MM.1S (cell line): ENCODE measurements at places on chromosomes 5 and 9.

GRCh38 chr5:174045470-174046025 is at the start of gene NSG2:
NSG2 (plus strand) TSS chr5:174045706; CDS start chr5:174046756, 1,050 bp downstream.
- DNase-seq, result peak; percentile 96

DNA sequence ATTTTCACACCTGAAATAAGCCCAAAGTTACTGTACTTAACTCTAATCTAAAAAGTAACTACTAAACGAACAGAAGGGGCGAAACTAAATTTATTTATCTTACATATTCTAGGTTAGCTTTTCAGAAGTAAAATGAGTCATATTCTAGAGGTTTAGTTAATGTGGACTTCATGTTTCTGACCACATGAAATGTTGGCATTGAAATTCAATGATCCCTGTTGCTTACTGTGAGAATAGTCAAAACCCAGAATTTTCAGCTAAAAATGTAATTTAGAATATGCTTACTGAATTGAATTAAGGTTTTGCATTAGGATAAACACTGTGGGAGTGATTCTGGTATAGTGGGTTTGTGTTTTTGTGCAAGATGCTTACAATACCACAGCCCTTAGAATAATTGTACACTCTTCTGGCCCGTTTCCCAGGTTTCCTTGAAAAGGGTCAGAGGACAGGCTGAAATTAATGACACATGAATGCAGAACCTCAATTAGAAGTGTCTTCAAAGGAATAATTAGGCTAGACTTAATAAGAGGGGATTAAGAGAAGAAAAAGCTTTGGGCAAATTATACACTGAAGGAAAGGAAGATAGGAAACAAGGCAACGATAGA is 1.4 kb upstream of the SNX18 start:
- no peak for DNase-seq

DNA sequence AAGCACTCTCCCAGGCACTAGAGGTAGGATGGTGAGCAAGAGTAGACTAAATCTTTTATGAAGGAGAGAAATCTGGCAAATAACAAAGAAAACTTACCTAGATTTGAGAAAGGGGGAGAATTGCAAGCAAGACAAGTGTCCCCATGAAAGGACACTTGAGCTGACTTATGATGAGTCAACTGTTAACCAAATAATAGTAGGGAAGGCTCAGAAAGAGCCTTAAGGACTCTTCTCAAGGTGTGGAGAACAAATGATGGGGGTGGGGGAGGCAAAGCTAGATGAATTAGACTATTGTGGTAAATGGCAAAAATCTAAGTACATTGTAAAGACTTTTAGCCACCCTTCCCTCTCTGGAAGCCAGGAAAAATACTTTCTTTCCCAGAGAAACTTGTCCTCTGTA is 77.6 kb upstream of the RASA1 start:
- no peak for DNase-seq

DNA sequence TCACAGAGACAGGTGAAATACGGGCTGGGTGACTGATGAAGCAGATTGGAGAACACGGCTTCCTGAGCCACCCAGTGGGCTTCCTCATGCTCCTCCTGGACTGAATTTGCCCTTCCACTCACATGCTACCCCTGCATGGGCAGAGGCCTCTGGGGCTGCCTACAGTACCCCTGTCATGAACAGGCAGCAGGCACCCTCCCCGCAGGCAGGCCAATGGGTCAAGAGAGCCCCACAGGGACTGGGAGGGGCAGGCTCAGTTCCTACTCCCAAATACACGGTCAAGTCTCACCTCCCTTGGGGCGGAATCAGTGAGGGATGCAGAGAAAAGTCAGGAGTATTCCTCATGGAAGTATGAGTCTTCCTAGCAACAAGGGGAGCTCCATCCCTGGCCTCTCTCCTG is 48.6 kb upstream of the ZBTB43 start:
- no peak for DNase-seq
